ENCODE measurements at places on chromosomes 6 and 20.
A peak's percentile ranks its signal among the peaks of the same experiment; 100 is the strongest.

DNA sequence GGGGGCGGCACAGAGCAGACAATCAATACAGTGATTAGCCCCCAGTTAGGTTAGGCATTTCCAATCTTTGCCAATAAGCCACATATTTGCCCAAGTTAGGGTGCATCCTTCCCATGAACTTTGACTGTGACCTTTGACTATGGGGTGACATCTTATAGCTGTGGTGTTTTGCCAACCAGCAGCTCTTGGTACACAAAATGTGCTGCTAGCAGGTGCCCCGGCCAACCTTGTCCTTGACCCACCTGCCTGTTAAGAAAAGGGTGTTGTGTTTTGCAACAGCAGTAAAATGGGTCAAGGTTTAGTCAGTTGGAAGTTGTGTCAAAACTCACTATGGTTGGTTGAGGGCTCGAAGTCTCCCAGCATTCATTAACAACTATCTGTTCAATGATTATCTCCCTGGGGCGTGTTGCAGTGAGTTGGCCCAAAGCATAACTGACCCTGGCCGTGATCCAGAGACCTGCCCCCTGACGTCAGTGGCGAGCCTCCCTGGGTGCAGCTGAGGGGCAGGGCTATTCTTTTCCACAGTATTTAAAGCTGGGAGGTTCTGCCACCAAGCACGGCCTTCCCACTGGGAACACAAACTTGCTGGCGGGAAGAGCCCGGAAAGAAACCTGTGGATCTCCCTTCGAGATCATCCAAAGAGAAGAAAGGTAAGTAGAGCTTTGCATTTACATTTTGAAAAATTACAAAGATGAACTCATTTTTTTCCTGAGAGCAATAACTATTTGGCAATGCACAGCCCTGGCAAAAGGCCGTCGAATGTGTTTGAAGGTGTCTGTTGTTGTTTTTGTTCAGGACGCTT lies at the start of gene PCK1:
Gene PCK1 (plus strand): TSS at position 557 of the 802 bp plus-strand sequence. CDS start 302 bp downstream, outside the sequence.
- no peak for DNase-seq

GRCh38 chr6:87152526-87152955 lies 2.8 kb upstream of the ZNF292 start:
- DNase-seq = no peak

DNA sequence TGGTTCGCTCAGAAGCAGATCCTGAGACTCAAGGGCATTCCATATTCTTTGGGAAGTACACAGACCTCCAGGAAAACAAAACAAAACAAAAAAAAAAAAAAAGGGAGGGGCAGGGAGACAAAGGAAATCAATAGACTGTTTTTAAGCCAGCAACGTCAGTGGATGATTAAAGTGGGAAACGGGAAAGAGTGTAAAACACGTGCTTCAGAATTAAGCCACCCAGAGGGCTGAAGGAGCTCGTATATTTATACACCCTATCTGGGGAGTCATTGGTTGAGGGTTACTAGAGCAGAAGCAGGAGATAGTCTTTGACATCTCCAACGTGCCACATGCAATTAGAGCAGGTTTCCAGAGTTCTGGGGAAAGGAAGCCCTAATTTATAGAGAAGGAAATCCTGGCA lies 26.2 kb downstream of the PDE7B start:
- DNase-seq = no peak

DNA sequence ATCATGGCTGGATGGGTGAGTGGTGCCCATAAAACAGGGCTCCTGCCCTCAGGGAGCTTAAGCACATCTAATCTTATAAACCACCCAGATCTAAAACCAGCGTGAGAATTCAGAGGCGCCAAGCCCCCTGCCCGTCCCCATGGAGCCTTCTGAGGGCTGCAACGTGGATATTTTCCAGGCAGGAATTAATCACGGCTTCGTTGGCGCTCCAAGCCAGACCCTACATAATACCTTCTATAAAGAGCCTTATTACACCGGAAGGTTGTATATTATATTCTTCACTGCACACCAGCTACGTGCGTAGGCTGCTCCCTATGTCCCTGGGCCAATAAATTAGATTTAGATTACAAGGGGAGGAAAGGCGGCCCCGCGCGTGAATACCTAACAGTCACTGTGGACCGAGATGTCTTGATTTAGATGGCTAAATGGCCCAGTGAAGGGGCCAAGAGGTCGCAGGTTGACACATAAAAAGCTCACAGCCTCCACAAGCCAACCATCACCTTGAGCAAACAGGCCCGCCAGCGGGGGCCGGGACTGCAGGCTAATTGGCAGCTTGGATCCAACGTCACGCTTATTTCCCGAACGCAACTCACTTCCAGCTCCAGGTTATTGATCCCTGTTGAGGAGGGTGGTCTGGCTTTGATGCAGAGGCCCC lies 64.7 kb upstream of the APCDD1L start:
- no peak for DNase-seq

DNA sequence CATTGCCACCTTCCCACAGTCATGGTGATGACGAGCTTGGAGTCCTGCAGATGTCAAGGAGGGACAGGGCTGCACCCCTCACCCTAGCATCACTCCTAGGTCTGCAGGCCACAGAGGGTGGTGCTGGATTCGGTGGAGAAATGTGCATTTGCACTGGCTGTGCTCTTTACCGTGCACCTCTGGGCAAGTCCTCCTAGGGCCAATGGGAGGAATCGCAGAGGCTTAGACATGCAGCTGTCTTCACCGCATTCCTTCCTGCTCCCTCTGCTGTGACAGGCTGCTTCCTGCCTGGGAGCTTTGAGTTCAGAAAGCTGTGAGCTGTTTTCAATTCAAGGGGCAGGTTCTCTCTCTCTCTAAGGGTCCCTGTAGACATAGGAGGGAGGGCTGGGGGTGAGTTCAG lies 85.1 kb downstream of the EDN3 start:
- DNase-seq = no peak

- DNase-seq = no peak
Observed at GRCh38 chr6:119243657-119244056, 105.9 kb downstream of the MAN1A1 start.

GRCh38 chr20:7155282-7155681 lies 387.8 kb downstream of the BMP2 start:
- no peak for DNase-seq

- no peak for DNase-seq
Observed at GRCh38 chr20:44083220-44083933, 103.6 kb downstream of the JPH2 start.

DNA sequence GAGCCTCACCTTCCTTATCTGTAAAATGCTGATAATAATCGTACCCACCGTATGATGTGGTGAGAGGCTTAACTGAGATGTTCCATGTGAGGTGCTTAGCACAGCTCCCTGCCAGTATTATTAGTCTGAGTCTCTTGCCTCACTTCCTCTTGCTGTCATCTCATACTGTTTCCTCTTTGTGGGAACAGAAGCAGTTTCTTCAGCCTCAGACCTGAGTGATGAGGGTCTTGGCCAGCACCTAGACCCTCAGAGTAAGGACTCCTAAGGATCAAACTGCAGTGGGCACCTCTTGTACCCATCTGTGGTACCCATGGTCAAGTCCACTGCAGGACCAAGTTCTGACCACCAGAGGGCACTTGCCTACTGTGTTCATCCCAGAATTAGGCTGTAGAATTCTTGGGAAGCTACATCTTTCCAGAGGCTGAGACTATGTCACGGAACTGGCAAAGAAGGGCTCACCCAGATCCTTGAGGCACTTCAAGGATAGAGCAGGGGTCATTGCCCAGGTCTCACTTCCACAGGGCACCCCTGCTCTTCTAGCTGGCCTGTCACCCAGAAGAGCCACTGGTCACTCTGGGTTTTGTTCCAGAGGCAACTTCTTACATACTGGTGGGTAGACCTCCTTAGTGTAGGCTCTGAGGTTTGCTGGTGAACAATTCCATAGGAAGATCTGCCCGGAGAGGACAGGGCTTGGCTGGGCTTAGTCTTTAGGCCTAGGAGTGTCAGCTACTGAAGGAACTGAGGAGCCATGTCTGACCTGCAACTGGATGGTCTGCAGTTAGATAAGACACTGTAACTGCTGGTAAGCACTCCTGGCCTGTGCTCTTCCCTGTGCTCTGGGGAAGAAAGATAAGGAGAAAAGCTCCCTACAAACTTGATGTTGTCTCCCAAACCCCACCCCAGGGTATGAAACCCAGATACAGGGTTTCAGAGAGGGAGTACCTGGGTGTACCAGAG lies 20.6 kb upstream of the SGK2 start:
- DNase-seq = peak; percentile 42

DNA sequence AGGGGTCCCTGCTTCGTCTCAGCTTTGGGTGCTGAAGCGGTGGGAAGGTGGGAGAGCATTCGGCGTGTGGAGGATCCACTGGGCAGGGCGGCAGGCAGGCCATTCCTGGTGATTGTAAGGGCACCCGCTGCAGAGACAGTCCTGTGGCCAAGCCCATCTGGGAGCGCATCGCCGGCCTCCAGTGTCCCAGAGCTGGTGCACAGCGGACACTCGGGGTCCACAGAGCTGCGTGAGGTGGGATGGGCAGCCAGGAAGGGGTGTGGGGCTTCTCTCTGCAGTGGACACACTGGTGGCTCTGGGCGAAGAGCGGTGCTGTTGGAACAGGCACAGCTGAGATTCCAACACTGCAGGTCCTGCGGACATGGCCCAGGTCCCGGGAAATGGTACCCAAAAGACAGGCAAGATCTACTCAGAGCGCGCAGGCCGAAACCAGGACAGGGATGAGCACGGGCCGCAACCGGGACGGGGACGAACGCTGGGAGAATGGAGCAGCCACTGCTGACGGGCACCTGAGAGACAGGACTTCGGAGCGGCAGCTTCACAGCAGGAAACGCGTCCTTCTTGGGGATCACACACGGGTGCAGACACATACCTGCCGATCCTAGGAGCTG lies 188.2 kb downstream of the ERMARD start:
- no peak for DNase-seq

GRCh38 chr6:150177259-150177951 lies 34.6 kb downstream of the PPP1R14C start:
- no peak for DNase-seq

DNA sequence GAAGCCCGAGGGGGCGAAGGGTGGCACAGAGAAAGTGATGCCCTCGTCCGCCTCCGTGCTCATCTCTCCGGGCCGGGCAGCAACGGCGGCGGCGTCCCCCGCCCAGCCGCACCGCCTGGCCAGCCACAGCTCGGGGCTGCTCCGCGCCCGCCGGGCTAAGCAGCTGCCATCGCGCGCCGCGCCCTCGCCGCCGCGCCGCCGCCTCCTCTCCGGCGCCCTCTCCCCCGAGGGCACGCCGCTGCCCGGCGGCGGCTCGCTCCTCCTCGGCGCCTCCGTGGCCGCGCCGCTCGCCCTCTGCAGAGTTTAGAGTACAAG lies 225 bp downstream of the MAP3K5 start:
- no peak for DNase-seq

Data from CD4-positive, alpha-beta T cell treated with Interleukin-21 for 1 hour (primary cell).